ENCODE measurements at places on chromosomes 7 and 10. TPM values are rescaled to one million over a fixed set of nuclear protein-coding genes. Genes with fewer than 3 reads are reported as not detected.

GRCh38 chr7:140661124-140661523 is 11.6 kb upstream of the ADCK2 start:
- no peak for DNase-seq

- DNase-seq, result no peak
Measured at GRCh38 chr10:88866454-88866853, 13.6 kb upstream of the STAMBPL1 start.

GRCh38 chr7:23604296-23604640 is 7.1 kb downstream of the CCDC126 start:
- DNase-seq, result no peak

GRCh38 chr7:110964775-110965174 is 126.2 kb upstream of the LRRN3 start:
- no peak for DNase-seq

DNA sequence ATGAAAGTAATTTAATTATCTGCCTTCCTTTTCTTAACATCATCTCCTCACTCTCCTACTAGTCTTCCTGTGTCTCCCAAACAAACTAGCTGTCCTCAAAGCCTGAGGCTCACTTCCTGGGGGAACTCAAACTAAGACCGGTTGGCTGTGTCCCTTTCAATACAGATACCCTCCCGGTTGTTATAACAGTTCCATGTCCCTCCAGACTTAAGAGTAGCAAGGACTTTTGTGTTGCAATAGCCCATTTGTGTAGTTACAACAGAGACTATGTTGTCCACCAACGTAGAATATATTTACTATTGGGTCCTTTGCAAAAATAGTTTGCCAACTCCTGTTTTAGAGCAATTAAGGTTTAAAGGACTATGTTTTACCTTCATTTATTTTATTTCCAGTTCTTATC is 8.6 kb upstream of the TARP start:
- DNase-seq, result no peak

GRCh38 chr10:28375399-28376354 is 72.8 kb upstream of the MPP7 start:
- DNase-seq, result peak; percentile 70

DNA sequence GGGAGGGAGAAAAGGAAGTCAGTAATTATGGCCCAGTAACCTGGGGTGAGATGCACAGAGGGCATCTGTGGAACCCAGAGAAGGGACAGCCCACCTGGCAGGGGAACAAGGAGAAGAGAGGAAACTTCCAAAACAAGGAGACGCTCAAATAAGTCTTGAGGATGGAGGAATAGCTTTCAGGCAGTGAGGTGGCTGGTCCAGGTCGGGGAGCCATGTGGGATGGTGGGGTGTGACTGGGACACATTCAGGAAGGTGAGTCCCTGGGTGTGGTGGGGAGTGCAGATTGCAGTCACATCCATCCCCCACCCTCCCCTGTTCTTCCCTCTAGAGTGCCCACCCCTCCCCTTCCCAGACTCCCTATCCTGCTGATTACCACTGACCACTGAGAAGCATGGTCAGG is 175.4 kb downstream of the GRID1 start:
- DNase-seq, result no peak

DNA sequence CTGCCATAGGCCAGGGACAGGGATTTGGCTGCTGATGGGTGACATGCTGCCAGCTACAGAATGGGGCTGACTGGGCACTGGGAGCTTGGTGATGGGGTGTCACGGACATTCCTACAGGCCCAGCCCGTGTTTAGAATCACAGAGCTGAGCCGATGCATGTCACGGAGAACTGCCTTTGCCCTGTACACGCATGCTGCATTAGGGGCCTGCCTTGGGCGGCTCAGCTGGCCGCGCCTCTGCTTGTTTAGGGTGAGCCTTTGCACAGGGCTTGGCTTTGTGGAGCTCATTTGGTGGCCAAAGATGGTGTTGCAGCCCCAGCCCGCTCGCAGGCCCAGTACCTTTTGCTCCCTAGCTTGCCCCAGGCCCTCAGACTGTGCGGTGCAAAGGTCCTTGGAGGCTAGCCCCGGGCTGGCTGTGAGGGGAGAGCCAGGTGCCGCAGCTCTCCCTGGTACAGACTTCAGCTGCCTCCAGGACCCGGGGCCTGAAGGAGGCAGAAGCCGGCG is 108.4 kb upstream of the BTBD16 start:
- peak; percentile 55 for DNase-seq

DNA sequence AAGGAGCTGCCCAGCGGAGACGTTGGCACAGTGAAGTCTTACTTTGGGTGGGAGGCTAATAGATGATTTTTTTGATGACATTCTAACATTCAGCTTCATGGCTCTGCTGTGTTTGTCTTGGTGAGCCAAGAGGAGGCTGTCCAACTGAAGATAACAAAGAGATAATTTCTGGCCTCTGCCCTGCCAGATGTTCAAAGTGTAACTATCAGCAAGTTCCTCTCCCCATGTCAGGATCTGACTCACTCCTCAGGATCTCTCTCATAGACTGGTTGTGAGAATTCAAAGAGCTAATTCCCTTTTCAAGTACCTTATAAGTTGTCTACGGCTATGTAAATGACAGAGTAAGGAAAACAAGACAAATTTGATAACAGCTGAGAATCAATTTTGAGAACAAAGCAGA is 1340.9 kb downstream of the XPNPEP1 start:
- no peak for DNase-seq

GRCh38 chr7:93920496-93921182 is 896 bp upstream of the GNG11 start:
- no peak for DNase-seq

DNA sequence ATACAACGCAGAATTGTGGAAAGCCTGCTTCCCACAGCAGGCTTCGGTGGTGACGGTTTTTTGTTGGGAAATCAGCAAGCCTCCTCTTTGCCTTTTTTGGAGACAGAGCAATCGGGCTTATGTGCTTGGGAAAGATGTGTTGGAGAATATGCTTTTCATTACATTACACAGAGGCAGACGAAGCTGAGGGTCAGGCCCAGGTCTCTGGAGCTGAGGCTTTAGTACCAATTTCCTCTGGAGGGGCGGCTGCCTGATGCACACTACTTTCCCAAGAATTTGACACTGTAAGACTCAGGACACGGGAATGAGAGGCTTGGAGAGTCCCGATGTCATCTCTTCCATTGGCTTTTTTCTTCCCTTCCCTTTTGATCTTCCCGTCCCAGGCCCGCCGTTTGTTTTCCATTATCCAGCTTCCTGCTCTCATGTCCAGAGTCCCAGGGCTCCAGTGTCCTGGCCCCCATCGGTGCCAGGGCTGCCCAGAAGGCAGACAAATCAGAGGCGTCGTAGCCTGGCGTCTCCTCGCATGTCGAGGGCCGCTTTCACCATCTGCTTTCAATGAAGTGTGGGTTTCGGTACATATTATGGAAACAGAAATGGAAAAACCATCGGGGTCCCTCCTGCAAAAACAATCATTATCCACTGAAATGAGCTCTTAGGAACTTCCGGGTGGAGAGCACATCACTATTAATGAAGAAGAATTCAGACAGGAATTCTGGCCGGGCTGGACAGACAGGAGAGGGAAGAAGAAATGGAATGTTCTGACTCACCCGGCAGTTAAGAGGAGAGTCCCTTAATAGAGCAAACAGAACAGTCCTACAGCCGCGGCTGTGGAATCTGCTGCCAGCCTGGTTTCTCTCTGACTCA is 123.0 kb upstream of the JCAD start:
- peak; percentile 90 for DNase-seq

- no peak for DNase-seq
Measured at GRCh38 chr7:28607855-28608193, 195.5 kb downstream of the CREB5 start.

DNA sequence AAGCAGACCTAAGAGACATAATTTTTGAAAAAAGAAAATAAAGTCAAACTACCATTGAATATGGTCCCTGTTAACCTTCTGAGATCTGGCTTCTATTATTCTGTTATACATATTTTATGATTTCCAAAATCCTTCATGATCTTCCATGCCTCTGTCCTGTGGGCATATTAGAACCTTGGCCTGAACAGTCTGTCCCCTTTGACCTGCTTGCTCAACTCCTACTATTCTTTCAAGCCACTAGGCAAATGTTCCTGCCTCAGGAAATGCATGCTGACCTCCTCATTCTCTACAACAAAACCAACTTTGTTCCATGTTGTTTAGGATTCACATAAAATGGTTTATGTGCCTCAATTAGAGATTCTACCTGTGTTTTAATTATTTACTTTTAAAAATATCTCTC is 544.8 kb upstream of the LRRTM3 start:
- DNase-seq, result no peak

GRCh38 chr7:46165276-46165675 is 244.2 kb upstream of the IGFBP3 start:
- DNase-seq, result peak; percentile 90

- no peak for DNase-seq
Measured at GRCh38 chr10:44864051-44864450, 47.1 kb upstream of the TMEM72 start.

- no peak for DNase-seq
Measured at GRCh38 chr10:79142522-79143309, 74.0 kb downstream of the ZMIZ1 start.

DNA sequence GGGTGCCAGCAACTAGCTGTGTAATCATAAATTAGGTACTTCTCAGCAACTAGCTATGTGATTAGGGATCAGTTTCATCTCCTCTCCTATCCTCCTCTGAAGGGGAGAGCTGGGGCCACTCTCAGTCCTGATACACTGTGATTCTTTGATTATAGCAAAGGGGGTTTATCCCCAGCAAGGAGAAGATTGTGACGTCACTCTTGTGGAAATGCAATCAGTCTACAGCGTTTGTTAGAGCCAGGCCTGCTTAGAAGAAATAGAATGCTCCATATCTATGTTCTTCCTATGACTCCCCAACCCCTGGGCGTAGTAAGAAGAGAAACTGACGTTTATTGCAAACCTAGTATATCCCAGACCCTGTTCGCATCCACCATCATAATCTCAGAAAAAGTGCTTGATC is 308.2 kb downstream of the GFRA1 start:
- DNase-seq, result no peak

- DNase-seq, result peak; percentile 83
Measured at GRCh38 chr10:132462463-132463332, 65.7 kb downstream of the PWWP2B start.

DNA sequence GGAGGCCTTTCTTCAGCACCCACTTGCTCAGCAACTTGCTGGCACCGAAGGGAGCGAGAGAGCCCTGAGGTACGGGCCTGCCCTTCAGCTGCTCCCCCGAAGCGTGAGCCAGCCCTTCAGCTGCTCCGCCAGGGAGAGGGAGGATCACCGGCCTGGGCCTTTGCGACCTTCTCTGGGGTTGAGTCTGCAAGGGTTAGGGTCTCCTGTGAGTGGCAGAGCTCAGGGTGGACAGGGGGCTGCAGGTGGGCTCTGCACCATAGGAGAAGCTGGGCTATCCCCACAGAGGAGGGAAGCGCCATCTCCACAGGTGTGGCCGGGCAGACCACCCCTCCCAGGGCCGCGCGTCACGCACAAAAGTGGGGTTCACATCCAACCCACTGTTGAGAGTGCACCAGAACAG is 490.6 kb upstream of the FOXK1 start:
- no peak for DNase-seq

DNA sequence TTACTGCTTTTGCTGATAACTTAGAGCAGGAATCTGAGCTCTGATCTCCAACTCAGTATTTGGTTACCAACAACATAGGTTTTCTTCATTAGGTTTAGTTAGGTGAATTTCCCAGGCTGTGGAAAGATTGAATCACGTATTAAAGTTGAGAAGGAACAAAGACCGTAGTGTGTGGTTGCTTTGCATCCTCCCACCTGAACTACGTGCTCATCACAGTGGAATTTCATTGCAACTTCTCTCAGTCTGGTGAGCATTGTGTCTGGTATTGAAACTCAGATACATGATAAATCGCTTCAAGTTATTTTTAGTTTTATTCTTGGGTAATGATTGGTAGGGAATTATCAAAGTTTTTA is 139.4 kb upstream of the AKR1E2 start:
- DNase-seq, result peak; percentile 74

- DNase-seq, result no peak
Measured at GRCh38 chr10:3495281-3495680, 289.7 kb downstream of the KLF6 start.

GRCh38 chr7:109246330-109247077 is 676.8 kb downstream of the DNAJB9 start:
- no peak for DNase-seq

GRCh38 chr7:96328016-96328415 is 6.1 kb upstream of the SLC25A13 start:
- DNase-seq, result no peak

GRCh38 chr10:29470355-29470705 is 164.4 kb downstream of the SVIL start:
- no peak for DNase-seq

Gene PANK1
- total RNA-seq, result 5.8 TPM

Gene CYP3A7
- total RNA-seq, result not detected

Gene TMEM273
- 0.59 TPM for total RNA-seq

Gene CDC123
- total RNA-seq, result 86.9 TPM

Gene CYP26C1
- total RNA-seq, result under 0.01 TPM

Gene CACNB2
- under 0.01 TPM for total RNA-seq

Gene HABP2
- total RNA-seq, result not detected

Gene PRR15
- 1.1 TPM for total RNA-seq

Gene HILPDA
- total RNA-seq, result 10.9 TPM

Gene IFIT3
- 43.8 TPM for total RNA-seq

Gene GRM3
- not detected for total RNA-seq

Gene VPS26A
- total RNA-seq, result 41.3 TPM

Measured in osteoblast (primary cell).